ENCODE measurements at places on chromosomes 13 and 19.
A peak's percentile ranks its signal among the peaks of the same experiment; 100 is the strongest.

GRCh38 chr19:7689165-7689564 is 8.5 kb downstream of the TRAPPC5 start:
- no peak for DNase-seq

DNA sequence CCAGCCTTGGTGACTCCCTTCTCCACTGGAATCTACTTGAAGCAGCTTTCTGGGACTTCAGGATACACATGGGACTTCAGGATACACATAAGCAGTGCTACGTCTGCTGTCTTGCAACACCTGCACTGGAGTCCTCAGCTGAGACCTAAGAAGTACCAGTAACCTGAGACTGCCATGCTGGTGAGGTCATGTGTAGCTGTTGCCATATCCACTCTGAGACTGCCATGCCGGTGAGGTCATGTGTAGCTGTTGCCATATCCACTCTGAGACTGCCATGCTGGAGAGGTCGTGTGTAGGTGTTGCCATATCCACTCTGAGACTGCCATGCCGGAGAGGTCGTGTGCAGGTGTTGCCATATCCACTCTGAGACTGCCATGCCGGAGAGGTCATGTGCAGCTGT is 937.9 kb downstream of the EFNB2 start:
- DNase-seq: no peak

DNA sequence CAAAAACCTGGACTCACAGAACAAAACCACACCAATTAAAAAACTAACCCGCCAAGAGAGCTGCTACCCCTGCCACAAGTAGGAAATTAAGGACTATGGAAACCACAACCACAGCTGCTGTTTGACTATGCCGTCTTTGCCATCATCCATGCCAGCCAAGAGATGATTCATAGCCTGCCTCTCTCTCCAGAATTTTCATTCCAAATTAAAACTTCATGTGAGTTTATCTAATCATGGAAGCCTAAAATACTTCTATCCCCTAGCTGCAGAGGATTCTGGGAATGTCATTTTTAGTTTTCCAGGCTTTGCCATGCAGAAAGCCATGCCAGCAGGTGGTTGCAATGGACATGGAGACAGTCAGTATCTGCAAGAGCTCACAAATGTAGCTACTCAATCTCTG is 27.6 kb upstream of the GTF2F2 start:
- DNase-seq: no peak

DNA sequence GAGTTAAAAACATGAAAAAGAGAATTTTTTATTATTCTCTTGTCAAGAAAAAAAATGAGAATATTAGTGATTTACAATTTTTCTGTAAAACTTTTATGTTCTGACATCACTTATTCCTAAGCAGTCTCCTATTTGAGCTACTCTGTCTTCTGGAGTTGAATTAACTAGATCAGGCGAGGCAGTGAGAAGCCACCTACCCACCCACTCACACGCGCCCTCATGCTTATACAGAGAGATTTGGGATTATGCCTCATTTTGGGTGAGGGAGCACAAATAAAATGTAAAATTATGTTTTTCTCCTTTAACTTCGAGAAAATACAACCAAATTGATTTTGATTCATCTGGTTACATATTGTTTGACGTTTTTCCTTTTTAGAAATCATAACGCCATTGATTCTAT is 424.5 kb downstream of the ITGBL1 start:
- DNase-seq: no peak

DNA sequence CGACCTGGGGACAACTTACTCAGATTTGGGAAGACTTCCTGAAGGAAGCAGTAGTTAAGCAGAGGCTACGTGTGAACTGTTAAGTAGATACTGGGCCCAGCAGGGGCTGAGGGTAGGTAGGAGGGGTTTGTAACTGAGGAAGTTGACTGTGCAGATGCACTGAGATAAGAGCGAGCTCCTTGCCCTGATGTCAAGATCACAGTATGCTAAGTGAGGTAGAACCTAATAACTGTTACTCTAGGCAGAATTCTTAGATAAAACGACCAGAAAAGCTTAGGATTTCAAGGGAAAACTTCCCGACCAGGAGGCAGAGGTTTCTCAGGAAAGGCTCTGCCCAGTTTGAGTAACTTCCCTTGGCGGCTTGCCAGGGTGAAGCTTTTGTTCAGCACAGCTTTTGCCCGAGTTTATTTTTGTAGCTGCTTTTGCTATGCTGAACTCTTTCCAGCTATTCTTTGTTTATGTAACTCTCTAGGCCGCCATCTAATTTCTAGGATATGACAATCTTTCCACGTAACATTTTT is 632.1 kb downstream of the DIAPH3 start:
- no peak for DNase-seq

DNA sequence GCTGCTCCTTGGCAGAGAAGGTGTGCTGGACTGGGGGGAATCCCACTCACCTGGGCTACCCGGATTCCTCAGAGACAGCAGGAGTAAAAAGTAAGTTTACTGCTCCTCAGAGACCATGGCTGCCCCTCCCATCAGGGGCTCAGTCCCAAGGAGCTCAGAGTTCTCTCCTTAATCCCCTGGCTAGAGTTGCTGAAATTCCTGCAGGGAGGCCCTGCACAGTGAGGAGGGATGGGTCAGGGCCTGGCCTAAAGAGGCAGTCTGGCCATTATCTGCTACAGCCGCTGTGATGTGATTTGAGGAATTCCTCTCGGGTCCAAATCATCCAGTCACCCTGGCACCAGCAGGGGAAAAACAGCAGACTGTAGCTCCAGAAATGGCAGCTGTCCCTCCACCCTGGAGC is 502.5 kb downstream of the PCDH17 start:
- DNase-seq: no peak

- DNase-seq: peak; percentile 34
Observed at GRCh38 chr19:46718157-46718933, 1.4 kb upstream of the PRKD2 start.

DNA sequence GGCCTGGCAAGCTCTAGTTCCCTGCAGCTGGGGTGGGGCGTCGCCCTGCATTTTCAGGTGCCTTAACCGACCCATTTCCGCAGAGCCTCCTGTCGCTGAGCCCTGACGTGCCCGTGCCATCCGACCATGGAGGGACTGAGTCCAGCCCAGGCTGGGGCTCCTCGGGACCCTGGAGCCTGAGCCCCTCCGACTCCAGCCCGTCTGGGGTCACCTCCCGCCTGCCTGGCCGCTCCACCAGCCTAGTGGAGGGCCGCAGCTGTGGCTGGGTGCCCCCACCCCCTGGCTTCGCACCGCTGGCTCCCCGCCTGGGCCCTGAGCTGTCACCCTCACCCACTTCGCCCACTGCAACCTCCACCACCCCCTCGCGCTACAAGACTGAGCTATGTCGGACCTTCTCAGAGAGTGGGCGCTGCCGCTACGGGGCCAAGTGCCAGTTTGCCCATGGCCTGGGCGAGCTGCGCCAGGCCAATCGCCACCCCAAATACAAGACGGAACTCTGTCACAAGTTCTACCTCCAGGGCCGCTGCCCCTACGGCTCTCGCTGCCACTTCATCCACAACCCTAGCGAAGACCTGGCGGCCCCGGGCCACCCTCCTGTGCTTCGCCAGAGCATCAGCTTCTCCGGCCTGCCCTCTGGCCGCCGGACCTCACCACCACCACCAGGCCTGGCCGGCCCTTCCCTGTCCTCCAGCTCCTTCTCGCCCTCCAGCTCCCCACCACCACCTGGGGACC is 1.2 kb downstream of the ZFP36 start:
- peak; percentile 57 for DNase-seq

- no peak for DNase-seq
Observed at GRCh38 chr13:94550062-94550738, 45.8 kb downstream of the TGDS start.

DNA sequence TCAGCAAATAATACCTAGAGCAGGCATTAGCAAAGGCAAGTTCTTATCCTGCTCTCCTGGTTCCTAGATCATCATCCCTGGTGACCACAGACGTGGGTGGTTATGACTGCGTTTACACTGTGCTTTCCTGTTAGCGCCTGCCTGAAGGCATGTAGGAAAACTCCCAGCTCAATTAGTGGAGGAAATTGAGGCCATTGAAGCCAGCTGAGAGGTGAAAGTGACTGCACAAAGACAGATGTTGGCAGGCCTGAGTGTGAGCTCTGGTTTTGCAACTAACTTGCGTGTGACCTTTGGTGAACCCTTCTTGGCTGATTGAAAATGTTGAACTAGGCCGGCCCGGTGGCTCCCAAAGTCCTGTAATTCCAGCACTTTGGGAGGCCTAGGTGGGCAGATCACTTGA is 17.5 kb upstream of the NWD1 start:
- DNase-seq: no peak

DNA sequence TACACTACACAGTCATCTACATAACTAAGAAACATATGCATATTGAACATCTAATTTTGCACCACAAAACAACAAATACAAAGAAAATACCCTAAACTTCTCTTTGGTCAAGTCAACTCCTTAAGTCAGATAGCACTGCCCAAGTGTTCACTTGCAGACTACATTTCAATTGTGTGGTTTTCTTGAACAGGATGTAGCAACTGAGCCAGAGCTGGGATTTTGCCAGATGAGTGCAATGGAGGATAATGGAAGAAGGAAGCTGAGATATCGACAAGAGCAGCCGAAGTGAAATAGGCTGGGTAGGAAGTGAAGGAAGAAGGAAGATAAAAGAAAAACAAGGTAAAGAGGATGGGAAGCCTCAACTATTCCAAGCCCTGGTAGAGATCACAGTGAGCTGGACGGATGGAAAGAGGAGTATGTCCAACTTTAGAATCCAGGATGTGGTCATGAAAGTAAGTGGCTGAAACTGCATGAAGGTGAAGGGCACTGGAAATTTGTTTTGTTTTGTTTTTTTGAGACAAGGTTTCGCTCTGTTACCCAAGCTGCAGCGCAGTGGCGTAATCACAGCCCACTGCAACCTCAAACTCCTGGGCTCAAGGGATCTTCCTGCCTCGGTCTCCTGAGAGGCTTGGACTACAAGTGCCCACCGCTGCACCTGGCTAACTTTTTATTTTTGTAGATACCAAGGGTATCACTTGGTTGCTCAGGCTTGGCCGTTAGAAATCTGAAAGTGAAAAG is 15.0 kb downstream of the NUFIP1 start:
- DNase-seq: no peak

- no peak for DNase-seq
Observed at GRCh38 chr13:106795847-106796246, 227.9 kb upstream of the ARGLU1 start.

DNA sequence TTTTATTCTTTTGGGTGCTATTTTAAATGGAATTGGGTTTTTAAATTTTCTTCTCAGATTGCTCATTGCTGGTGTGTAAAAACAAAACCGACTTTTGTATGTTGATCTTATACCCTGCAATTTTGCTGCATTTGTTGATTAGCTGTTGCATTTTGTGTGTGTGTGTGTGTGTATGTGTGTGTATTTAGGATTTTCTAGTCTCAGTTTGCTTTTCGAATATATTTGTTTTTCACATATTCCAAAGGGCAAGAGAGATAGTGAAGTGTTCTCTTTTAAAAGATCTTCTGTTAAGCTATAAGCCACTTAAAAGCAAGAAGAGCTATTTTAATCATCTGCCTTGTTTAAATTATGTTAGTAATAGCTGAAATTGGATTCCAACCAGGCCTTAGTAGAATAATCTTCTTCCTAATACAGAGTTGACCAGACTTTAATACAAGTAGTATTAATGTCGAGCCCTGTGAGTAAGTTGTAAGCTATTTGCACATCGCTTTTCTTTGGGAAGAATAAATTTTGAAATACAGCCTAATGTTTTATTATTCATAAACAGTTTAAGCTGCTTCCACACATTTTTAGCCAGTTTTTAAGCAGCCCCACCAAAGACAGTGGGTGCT is 57.4 kb downstream of the TM9SF2 start:
- DNase-seq: no peak

GRCh38 chr19:5822181-5822844 is 17.2 kb downstream of the FUT6 start:
- no peak for DNase-seq

DNA sequence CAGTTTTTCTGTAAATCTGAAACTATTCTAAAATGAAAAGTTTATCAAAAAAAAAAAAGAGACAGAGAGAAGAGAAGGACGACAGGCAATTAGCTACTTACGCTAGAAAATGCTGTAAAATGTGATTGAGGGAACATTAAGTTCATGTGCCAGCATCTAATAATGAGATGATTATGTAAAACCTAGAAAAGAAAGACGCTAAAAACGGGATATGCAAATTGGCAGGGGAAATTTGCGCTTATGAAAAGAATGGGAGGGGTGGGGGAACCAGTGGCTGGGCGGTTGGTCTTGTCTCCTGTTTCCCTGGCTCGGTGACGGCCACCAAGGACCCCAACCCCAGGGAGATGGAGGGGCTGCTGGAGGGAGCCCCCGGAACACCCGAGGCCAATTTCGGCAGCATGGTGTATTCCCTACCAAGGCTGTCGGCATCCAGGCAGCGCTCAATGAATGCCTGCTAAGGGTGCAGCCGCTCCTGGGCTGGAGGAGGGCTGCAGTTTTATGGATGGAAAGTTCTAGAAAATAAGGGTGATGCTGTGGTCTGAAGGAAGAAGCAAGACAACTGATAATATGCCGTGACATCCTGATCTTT is 34.2 kb downstream of the GNG7 start:
- DNase-seq: no peak

DNA sequence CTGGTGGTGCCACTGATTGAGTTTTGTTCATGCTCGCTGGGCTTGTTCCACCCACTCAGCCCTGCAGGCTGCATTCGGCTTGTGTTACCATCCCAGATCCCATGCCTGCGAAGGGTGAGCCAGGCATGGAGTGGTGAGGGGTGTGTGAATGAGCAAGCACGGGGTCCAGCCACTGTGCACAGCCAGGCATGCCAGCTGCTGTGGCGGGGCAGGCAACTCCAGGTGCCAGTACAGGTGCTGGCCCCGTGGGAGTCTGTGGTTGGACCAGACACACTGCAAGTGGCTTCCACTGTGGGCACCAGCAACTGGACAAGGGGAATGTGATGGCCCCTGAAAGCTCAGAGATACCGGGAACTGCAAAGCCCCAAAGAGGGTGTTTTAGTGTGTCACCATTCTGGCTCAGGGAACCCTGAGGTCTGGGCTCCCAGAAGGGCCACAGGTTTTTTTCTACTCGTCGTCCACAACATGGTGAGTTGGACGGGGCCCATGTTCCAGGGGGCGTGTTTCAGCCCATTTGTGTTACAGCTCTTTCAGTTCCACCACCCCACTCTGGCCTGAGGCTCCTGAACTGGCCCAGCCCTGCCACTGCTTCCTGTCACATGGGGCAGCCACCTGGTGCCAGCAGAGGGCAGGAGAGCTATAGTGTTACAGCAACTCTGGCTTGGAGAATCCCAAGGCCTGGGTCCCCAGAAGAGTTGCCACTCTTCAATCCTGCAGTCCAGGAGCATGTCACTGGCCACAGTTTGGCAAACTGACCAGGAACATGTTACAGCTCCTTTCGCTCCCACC is 217.0 kb upstream of the OBI1 start:
- no peak for DNase-seq

DNA sequence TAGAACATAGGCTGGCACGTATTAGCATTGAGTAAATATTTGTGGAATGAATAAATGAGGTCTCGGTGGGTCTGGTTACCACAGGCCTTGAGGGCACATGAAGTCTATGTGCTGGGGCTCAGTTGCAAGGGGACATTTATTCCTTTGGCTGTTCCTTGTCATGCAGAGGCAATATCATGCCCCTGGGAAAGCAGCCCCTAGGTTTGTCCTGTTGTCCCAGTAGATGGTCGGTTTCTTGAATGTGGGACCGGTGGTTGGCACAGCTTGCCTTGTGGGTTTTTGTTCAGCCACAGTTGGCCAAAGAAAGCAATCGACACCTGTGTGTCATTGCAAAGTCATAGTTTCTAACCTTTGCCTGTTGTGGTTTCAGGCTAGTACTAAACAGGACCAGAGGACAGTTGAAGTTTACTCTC is 24.7 kb upstream of the GPR183 start:
- no peak for DNase-seq

GRCh38 chr13:33208290-33209220 is 77.0 kb downstream of the STARD13 start:
- DNase-seq: no peak

- DNase-seq: no peak
Observed at GRCh38 chr13:26999499-26999898, 172.1 kb downstream of the USP12 start.
